ENCODE measurements at places on chromosomes 16 and 17.

GRCh38 chr17:59427996-59428395 is 96.5 kb downstream of the YPEL2 start:
- DNase-seq, result no peak

GRCh38 chr17:37485938-37486570 is 3.6 kb upstream of the DUSP14 start:
- no peak for DNase-seq

- DNase-seq, result no peak
Measured at GRCh38 chr16:86133847-86134375, 234.9 kb downstream of the IRF8 start.

GRCh38 chr16:84062734-84063640 is 20.4 kb upstream of the SLC38A8 start:
- DNase-seq, result peak; percentile 41

- DNase-seq, result peak; percentile 39
Measured at GRCh38 chr17:80485846-80486245, 9.4 kb upstream of the NPTX1 start.

GRCh38 chr17:71600137-71600789 is 520.6 kb upstream of the SOX9 start:
- DNase-seq, result peak; percentile 14

DNA sequence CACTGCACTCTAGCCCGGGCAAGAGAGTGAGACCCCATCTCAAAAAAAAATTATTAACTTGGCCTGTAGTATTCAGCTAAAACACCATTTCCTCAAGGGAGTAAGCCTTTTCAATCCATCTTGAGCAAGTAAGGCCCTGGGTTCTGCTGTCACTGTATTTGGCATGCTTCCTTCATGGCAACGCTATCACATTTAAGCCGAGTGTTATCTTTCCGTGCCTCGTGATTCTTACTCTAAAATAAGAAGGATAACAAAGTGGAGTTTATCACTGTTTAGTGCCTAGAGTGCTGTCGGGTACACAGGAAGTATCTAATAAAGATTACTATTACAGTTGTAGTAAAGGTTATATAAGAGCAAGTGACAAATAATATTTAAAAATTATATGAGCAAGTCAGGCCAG is 8.8 kb downstream of the VPS53 start:
- DNase-seq, result no peak

DNA sequence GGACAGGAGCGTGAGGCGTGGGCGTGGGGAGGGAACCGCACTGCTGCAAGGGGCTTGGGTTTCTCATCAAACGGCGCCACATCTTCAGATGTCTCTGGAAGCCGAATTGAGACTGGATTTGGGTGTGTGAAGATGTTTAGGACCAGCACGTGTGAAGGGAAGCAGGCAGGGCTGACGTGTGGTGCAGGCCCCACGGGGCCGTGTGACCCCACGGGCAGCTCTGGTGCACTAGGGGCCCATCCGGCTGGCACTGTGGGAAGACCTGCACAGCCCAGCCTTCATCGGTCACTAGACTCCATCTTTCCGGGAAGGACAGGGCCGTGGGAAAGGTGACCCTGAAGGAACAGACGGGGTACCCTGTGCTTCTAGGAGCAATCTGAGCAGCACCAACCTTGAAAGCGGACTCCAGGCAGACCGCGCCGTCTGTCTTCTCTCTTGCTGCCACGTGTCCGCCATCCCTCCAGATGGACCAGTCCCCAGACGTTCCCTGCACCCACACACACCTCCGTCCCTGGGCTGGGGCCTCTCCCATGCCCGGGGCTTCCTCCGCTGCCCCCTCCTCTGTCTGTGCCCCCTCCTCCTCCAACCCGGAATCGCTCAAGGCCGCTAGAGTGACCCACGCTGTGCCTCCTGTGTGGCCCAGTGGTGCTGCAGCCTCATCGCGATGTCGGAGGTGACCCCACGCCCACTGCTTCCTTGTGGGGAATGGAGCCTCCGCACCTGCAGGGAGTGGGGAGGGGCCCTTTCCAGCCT is 23.4 kb upstream of the CBFA2T3 start:
- DNase-seq, result no peak

DNA sequence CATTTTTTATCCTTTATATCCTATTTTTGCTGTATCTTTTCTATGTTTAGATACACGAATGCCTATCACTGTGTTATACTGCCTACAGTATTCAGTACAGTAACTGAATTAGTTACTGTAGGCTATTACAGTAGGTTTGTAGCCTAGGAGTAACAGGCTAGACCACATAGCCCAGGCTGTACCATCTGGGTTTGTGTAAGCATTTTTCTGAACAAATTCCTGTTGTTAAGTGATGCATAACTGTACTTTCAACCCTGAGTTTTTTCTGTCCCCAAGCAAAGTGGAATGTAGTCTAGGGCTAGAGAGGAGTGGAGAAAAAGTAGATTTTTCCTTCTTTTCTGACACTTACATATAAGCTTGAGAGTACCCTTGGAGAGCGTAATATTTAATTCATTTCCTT is 282.1 kb downstream of the HS3ST3B1 start:
- DNase-seq, result no peak

- DNase-seq, result no peak
Measured at GRCh38 chr16:54817940-54818574, 112.6 kb upstream of the IRX5 start.

GRCh38 chr17:57972151-57972550 is 15.9 kb downstream of the VEZF1 start:
- DNase-seq, result no peak

GRCh38 chr16:9647981-9648701 is 534.1 kb downstream of the GRIN2A start:
- DNase-seq, result peak; percentile 19

DNA sequence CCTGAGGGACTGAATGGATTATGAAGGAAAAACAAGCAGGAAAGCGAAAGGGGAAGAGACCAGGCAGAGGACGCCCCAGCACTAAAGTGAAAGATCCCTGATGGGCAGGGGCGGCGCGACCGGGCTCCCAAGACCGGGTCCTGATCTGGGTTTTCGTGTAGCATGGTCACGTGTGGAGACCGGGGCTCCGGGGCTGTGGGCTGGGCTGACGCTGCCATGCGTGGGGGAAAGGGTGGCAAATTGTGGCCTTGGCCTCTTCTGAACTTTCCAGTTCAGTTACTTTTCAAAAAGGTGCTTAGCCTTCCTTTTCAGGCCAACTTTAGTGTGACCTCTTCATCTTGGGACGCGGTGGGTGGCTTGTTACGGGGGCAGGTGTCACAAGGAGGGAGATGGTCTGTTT is 57.5 kb downstream of the METRNL start:
- no peak for DNase-seq

DNA sequence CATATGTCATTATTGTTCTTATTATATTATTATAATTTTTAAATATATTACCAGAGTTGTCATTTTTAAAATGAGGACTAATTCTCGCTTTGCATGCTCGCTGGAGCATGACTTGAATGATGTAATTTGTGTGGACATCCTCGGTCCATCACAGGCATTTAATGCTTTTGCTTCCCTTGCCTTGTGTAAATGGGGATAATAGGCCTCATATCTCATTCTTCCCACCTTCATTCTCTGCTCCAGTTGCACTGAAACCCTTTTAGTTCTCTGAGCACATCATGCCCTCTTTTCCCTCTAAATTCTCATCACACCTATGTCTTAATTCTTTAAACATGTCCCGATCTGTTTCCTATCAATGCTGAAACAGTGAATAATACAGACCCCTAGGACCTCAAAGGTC is 285.4 kb downstream of the HS3ST4 start:
- DNase-seq, result no peak

DNA sequence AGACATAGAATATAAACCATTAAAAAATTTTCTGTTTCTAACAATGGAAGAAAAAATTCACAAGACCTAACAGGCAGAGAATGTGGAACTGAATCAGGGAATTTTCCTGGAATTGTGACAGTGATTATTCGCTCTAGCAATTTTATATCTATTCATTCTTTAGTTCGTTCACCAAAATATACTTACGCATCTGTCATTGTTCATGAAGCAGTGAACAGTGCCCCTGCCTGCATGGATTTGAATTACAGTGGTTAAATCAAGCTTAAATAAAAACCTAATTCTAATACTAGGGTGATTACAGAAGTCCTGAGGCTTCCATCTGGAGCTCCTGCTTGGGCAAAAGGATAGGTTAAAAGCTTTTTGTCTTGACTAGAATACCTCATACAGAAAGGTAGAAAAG is 48.6 kb downstream of the ABCA8 start:
- DNase-seq, result peak; percentile 15

- DNase-seq, result no peak
Measured at GRCh38 chr17:41284546-41284945, 9.0 kb downstream of the KRTAP9-7 start.

DNA sequence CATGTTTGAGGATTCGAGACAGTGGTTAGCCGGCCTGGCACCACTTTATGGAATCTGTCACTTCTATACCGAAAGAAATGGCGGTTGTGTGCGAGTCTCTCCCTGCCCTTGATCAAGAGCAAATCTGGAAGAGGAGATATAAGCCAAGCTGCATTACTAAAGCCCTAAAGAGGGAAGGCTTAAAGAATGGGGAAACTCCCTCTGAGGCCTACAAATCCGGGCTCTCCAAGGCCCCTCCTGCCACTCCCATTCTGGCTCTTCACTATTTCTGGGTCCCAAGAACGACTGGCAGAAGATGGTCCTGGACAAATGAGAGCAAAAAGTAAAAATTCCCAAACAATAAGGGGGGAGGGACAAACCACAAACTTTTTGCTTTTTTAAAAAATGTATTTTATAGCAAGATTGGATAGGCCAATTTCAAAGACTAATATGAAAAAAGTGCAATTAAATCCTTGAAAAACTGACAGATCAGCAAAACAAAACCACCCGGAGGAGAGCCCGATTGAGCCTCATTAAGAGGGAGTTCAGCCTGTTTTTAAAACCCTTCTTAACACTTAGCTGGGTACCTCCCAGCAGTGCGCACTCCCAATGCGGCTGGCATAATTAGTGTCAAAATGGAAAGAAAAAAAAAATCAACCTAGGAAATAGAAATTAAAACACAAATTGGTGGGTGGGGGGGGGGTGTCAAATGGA is 193.5 kb downstream of the ZFHX3 start:
- no peak for DNase-seq

DNA sequence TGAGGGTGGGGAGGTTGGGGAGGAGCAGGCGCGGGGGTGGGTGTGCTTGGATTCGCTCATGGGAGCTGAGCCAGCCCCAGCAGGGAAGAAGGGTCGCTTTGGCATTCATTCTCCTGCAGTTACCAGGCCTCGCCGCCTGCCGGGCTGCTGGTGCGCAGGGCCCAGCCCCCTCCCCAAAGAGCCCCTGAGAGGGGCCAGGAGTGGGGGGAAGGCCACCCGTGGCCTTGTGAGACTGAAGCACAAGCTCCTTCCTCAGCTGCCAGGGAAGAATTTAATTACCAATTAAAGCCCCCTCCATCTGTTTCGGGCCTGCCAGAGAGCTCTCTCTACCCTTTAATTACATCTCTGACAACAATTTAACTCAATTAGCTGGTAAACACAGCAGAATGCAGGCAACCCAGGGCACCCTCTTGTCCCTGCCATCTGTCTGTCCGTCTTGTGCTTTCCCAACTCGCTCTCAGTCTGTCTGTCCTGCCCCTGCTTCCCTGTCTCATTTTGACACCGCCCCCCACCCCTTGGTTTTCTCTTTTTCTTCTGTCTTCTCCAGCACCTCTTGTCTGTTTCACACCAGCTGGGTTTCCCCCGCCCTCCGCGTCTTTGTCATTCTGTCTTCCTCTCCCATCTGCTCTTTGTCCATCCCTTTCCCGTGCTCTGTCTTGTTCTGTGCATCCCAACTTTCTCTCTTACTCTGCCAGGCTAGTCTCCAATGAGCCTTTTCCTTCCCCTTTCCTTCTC is 32.7 kb downstream of the CDK5RAP3 start:
- DNase-seq, result peak; percentile 37

GRCh38 chr16:78294538-78295225 is 195.2 kb downstream of the WWOX start:
- DNase-seq, result no peak

DNA sequence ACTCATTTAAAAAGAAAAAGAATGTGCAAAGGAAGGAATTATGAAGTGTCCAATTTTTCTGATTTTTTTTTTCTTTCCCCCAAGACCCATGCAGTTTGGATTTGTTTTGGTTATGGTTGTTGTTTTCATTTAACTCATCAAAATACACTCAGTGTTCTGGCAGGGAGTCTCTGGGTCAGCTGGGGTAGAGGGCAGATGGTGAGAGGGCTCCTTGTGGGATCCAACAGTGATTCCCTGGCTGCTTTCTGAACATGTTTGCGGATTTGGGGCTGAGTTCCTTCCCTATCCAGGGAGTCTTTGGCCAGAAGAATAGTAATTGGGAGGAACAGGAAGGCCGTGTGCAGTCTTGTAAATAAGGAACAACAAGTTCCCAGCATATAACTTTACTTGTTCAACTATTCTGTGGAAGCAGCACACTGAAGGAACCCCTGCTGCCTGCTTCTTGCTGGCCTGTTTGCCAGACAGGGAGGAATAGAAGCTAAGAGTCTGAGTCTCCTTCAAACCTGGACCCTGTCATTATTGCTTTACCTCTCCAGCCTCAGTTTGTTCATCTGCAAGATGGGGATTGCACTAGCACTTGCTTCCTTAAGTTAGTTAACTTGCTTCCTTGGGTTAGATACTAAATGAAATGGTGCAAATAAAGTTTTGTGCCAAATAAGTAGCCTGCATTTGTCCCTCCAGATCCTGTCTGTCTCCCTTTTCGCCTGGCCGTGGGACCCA is 32.1 kb downstream of the C17orf67 start:
- no peak for DNase-seq

DNA sequence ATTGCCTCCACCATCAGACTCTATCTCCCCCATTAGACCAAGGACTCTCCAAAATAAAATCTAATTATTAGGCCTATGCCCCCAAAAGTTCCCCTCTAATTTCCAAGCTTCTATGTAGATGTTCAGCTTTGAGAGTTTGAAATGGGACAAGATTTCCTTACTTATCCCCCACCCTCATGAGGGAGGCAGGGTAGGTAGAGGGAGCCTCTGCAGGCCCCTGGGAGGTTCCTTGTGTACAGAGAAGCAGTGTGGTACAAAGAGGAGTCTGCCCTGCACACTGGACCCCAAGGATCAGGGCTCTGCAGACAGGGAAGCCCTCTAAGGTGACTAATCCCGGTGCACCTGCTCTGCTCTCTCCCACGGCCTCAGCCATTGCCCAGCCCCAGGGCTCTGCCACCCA is 2.5 kb downstream of the KRT17 start:
- DNase-seq, result no peak

- DNase-seq, result peak; percentile 59
Measured at GRCh38 chr17:40325156-40326013, 16.4 kb downstream of the RARA start.

DNA sequence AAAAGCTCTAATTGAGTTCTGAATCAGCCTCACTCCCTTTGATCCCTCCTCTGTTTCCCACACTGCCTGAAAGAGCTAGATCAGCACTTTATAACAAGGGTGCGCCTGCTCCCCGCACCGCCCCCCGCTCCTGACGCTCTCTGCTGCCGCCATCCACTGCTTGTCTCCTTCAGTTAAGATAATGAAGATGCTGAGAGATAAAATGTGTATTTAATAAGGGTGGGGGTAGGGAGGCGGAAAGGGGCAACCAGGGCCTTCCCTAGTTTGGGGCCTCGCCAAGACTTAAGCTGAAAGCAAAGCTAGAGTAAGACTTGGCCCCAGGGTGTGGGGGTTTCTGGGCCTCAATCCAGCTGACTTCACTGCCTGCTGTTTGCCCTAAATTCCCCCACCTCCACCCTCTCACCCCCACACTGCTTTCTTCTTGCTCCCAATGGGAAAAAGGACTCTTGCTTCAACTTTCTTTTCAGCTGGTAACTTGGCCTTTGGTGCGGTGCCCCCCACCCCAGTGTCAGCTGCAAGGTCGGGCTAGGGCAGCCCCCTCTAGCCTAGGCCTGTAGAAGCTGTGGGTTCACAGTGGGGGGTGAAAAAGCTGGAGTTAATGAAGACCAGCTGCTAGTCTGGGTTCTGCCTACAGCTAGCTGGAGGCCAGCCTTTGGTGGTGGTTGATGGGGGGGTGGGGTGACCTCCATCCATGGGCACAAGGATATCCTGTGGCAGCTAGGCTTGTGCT is 1.8 kb upstream of the RARA start:
- DNase-seq, result no peak

Measured in GM12865 (cell line).